ENCODE measurements at places on chromosomes 13 and 19.
A peak's percentile ranks its signal among the peaks of the same experiment; 100 is the strongest.

- peaks cover 10% of the 10 kb centered on the region for H3K4me1 ChIP-seq
- DNase-seq, result no peak
- H3K27ac ChIP-seq, result peak overlapping the region; percentile 99
- H3K4me3 ChIP-seq, result peak overlapping the region; percentile 93
These were observed 1.1 kb downstream of the PAF1 start for GRCh38 chr19:39389631-39390414.

GRCh38 chr19:5479958-5480357 is 24.7 kb downstream of the ZNRF4 start:
- H3K27me3 ChIP-seq, result peaks cover 9% of the 10 kb centered on the region
- no peak overlapping the region for H3K4me3 ChIP-seq

GRCh38 chr19:43798546-43799409 is 3.5 kb downstream of the LYPD5 start:
- no peaks in the 10 kb centered on the region for H3K4me1 ChIP-seq
- H3K27ac ChIP-seq, result no peak overlapping the region
- no peaks in the 10 kb centered on the region for H3K36me3 ChIP-seq
- DNase-seq, result no peak
- H3K27me3 ChIP-seq, result peaks cover 16% of the 10 kb centered on the region

GRCh38 chr13:94343243-94343585 is 136.3 kb downstream of the DCT start:
- no peak overlapping the region for H3K27ac ChIP-seq
- H3K4me3 ChIP-seq, result no peak overlapping the region
- H3K4me1 ChIP-seq, result peaks cover 2% of the 10 kb centered on the region
- no peaks in the 10 kb centered on the region for H3K27me3 ChIP-seq
- DNase-seq, result peak; percentile 70

DNA sequence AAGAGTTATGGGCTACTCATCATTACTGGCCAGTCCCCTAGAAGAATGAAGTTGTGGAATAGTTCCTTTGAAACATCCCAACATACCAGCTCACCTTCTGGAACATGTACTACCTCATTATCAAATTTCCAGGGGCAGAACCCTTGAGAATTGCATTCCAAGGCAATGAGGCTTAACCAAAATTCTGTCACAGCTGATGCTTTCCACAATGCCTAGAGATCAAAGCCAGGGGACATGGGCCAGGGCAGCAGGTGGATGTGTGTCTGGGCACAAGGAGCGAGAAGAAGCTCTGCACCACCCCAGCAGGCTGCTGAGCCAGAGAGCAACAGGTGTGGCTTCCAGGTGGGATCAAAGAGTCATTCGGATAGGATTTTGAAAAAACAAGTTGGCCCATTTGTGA is 362.1 kb downstream of the EFNB2 start:
- H3K4me1 ChIP-seq, result no peaks in the 10 kb centered on the region
- H3K36me3 ChIP-seq, result no peaks in the 10 kb centered on the region
- H3K27me3 ChIP-seq, result no peaks in the 10 kb centered on the region
- H3K4me3 ChIP-seq, result no peak overlapping the region
- DNase-seq, result no peak

- no peaks in the 10 kb centered on the region for H3K27me3 ChIP-seq
- H3K4me1 ChIP-seq, result peaks cover 5% of the 10 kb centered on the region
- no peak for DNase-seq
- no peaks in the 10 kb centered on the region for H3K36me3 ChIP-seq
- H3K4me3 ChIP-seq, result no peak overlapping the region
These were observed 687.8 kb downstream of the DIAPH3 start for GRCh38 chr13:59475911-59476310.

GRCh38 chr13:62040806-62041205 is 625.2 kb upstream of the PCDH20 start:
- H3K36me3 ChIP-seq, result no peaks in the 10 kb centered on the region
- H3K27ac ChIP-seq, result no peak overlapping the region
- H3K4me1 ChIP-seq, result no peaks in the 10 kb centered on the region
- no peaks in the 10 kb centered on the region for H3K27me3 ChIP-seq
- DNase-seq, result no peak

- DNase-seq, result no peak
- no peaks in the 10 kb centered on the region for H3K4me1 ChIP-seq
- no peaks in the 10 kb centered on the region for H3K36me3 ChIP-seq
- no peak overlapping the region for H3K4me3 ChIP-seq
- peaks cover 24% of the 10 kb centered on the region for H3K27me3 ChIP-seq
These were observed 1.3 kb downstream of the RGS9BP start for GRCh38 chr19:32676895-32677359.

- H3K4me1 ChIP-seq, result peaks cover 3% of the 10 kb centered on the region
- H3K36me3 ChIP-seq, result no peaks in the 10 kb centered on the region
- no peak overlapping the region for H3K4me3 ChIP-seq
- no peaks in the 10 kb centered on the region for H3K27me3 ChIP-seq
These were observed 181.7 kb upstream of the RFC3 start for GRCh38 chr13:33636243-33636642.

DNA sequence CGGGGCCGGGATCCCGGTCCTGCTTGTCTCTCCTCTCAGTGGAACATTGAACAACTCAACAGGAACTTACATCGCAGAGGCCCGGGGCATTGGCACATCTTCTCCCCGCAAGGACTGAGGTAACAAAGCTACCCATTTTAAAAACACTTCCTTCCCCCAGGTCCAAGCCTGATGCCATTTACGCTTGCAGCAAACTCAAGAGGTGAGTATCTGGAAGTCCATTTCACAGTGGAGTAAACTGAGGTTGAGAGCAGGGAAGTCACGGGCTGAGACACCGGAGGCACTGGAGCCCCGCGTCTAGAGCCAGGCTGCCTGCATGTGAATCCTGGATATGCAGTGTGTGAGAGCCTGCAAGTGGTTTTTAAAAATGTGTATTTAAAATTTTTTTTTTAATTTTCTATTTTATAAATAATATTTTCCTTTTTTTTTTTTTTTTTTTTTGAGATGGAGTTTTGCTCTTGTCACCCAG is 492 bp upstream of the PGLYRP1 start:
- no peak overlapping the region for H3K4me3 ChIP-seq
- H3K27me3 ChIP-seq, result peaks cover 8% of the 10 kb centered on the region
- no peaks in the 10 kb centered on the region for H3K36me3 ChIP-seq

GRCh38 chr19:17074634-17075034 is 618 bp downstream of the HAUS8 start:
- H3K4me1 ChIP-seq, result peaks cover 21% of the 10 kb centered on the region
- no peaks in the 10 kb centered on the region for H3K27me3 ChIP-seq
- no peaks in the 10 kb centered on the region for H3K36me3 ChIP-seq
- DNase-seq, result no peak
